Mesenteric fat pad (tissue), 1 donor: ENCODE measurements at places on chromosomes 11 and 22. TPM values are rescaled to one million over a fixed set of nuclear protein-coding genes. Genes with fewer than 3 reads are reported as not detected.

The CCDC87 gene
- not detected for total RNA-seq

The DBX1 gene
- not detected for total RNA-seq

The KLHL35 gene
- total RNA-seq: 0.61 TPM

The GUCY1A2 gene
- total RNA-seq: 6.9 TPM

The FAT3 gene
- 0.45 TPM for total RNA-seq

The LRRC55 gene
- not detected for total RNA-seq

The RASSF10 gene
- total RNA-seq: 0.13 TPM

The A4GALT gene
- total RNA-seq: 42.1 TPM

The AMBRA1 gene
- 22.3 TPM for total RNA-seq

The PATE2 gene
- total RNA-seq: not detected

The SAA2 gene
- 700 TPM for total RNA-seq

The GRM5 gene
- total RNA-seq: 0.22 TPM

The GPR152 gene
- total RNA-seq: not detected

The CABP7 gene
- not detected for total RNA-seq

The IFITM10 gene
- 1.5 TPM for total RNA-seq

The OPCML gene
- total RNA-seq: 0.39 TPM

The LMNTD2 gene
- 0.87 TPM for total RNA-seq

The MAFF gene
- total RNA-seq: 101 TPM

The RAG2 gene
- not detected for total RNA-seq

The CYTH4 gene
- total RNA-seq: 44.7 TPM

The GPR83 gene
- total RNA-seq: not detected

The CCDC188 gene
- total RNA-seq: 1.00 TPM

The CYP2D6 gene
- total RNA-seq: 0.26 TPM

The OVCH2 gene
- not detected for total RNA-seq

The SYNGR1 gene
- 10.8 TPM for total RNA-seq

The MS4A10 gene
- not detected for total RNA-seq

The RFPL1 gene
- not detected for total RNA-seq

The PLA2G3 gene
- total RNA-seq: not detected

The GAB2 gene
- 65.1 TPM for total RNA-seq

The PPP6R3 gene
- 81.3 TPM for total RNA-seq

The KRTAP5-2 gene
- not detected for total RNA-seq

The CHADL gene
- 2.9 TPM for total RNA-seq

The BCO2 gene
- 2.5 TPM for total RNA-seq

The BDNF gene
- total RNA-seq: 0.22 TPM

The SLC25A18 gene
- 8.4 TPM for total RNA-seq

The CEND1 gene
- total RNA-seq: not detected

The P2RX6 gene
- 1.2 TPM for total RNA-seq

The ZBTB3 gene
- 6.1 TPM for total RNA-seq
